ENCODE measurements at places on chromosomes 12 and 14.
A peak's percentile ranks its signal among the peaks of the same experiment; 100 is the strongest.

GRCh38 chr12:4956968-4957367 lies 47.3 kb downstream of the KCNA1 start:
- DNase-seq: no peak

- DNase-seq: no peak
Observed at GRCh38 chr12:32568228-32568627, 110.9 kb upstream of the DNM1L start.

- no peak for DNase-seq
Observed at GRCh38 chr12:107779077-107779831, 4.8 kb downstream of the ASCL4 start.

GRCh38 chr14:23528555-23528954 lies 23.0 kb downstream of the ZFHX2 start:
- no peak for DNase-seq

DNA sequence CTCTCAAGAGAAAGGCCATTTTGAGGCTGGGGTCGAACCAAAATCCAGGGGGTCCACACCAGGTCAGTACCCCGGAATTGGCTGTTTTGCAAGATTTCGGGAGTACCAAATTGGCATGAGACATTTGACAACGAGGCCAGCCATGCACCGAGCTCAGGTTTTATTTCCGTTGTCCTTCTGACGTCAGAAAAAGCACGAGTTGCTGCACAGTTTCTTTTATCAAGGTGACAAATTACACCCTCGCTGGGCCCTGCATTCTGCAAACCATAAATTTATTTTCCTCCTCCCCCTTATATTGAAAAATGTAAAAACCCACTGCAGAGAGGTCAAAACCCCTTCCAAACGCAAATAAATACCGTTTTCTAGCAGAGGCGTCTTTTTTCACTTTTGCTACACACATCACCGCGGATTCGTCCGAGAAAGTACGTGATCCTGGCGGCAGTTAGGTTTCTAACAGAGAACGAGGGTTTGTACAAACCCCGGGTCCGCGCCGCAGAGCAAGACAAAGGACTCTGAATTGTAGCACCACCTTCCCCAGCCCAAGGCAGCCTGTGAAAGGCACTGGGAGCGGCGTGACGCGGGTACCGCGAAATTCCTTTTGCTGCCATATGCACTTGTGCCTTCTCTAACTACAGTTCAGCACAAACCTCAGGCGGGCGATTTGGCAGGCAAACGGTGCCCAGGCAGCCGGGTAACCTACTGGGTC lies 1.8 kb downstream of the SLC38A1 start:
- peak; percentile 56 for DNase-seq
